ENCODE measurements at places on chromosomes 12 and 14. TPM values are rescaled to one million over a fixed set of nuclear protein-coding genes. Genes with fewer than 3 reads are reported as not detected.
A peak's percentile ranks its signal among the peaks of the same experiment; 100 is the strongest.

DNA sequence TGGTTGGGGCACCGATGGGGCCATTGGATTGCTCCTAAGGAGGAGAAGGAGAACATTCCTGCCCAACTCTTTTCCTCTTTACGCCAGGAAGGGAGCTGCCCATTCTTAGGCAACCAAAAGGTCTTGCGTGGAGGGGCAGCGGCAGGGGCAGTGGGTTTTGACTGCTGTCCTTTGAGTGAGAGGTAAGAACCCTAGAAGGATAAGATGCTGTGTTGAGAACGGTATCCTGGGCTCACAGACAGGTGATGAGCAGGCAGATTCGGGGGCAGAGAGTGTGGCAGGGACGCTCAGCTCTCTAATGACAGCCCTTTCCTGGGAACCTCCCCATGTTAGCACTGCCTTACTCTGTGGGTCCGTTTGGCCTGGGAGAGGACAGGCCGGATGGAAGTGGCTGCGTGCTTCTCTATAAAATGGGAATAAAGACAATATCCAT lies 13.2 kb downstream of the LRTM2 start:
- H3K27me3 ChIP-seq, result peaks cover 5% of the 10 kb centered on the region
- H3K4me1 ChIP-seq, result peaks cover 4% of the 10 kb centered on the region
- H3K4me3 ChIP-seq, result no peak overlapping the region
- no peak for DNase-seq
- no peaks in the 10 kb centered on the region for H3K36me3 ChIP-seq

GRCh38 chr14:48665077-48665784 lies 920.9 kb downstream of the RPS29 start:
- DNase-seq, result no peak
- no peak overlapping the region for H3K4me3 ChIP-seq
- H3K27ac ChIP-seq, result no peak overlapping the region
- no peaks in the 10 kb centered on the region for H3K27me3 ChIP-seq

CEBPE gene
- total RNA-seq, result not detected

TAS2R31 gene
- 3.2 TPM for total RNA-seq

DNA sequence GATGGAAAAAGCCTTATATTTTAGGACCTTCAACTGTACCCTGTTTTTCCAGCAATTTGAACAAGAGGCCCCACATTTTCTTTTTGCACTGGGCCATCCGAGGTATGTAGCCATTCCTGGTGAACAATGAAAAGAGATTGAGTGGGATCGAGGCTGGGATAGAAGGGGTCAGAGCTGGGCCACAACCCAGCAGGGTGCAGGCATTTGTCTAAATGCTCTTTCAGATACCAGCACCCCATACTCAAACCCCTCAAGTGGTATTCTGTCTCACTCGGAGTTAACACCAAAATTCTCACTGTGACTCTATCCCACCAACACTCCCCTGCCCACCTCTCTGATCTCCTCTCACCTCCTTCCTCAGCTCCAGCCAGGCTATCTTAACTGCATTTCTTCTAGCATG lies 26.8 kb downstream of the DUSP6 start:
- H3K4me3 ChIP-seq, result no peak overlapping the region
- no peaks in the 10 kb centered on the region for H3K36me3 ChIP-seq
- H3K27me3 ChIP-seq, result no peaks in the 10 kb centered on the region
- H3K4me1 ChIP-seq, result no peaks in the 10 kb centered on the region
- no peak for DNase-seq
- H3K27ac ChIP-seq, result no peak overlapping the region

DNA sequence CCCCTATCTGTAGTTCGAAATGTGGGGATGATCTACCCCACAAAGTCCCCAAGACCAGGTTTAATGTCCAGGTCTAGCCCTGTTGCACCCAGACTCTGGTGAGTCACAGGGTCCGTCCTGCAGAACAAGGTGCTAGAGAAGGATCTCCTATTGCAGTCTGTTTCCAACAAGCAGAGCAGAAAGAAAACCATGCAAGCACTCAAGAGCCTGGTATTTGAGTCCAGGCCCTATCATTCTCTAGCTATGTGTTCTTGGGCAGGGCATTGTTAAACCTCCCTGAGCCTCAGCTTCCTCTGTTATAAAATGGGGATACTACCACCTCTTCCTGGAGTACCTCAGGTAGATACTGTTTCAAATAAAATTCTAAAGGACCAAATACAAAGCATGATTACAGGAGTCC lies 24.4 kb downstream of the MAP3K9 start:
- H3K4me1 ChIP-seq, result no peaks in the 10 kb centered on the region
- no peak overlapping the region for H3K27ac ChIP-seq
- no peaks in the 10 kb centered on the region for H3K27me3 ChIP-seq
- no peaks in the 10 kb centered on the region for H3K36me3 ChIP-seq

- H3K27me3 ChIP-seq, result no peaks in the 10 kb centered on the region
- no peaks in the 10 kb centered on the region for H3K36me3 ChIP-seq
- H3K27ac ChIP-seq, result peak overlapping the region; percentile 23
- H3K4me1 ChIP-seq, result peaks cover 13% of the 10 kb centered on the region
- no peak overlapping the region for H3K4me3 ChIP-seq
Measured at GRCh38 chr14:95363468-95363954, 43.8 kb upstream of the CLMN start.

DNA sequence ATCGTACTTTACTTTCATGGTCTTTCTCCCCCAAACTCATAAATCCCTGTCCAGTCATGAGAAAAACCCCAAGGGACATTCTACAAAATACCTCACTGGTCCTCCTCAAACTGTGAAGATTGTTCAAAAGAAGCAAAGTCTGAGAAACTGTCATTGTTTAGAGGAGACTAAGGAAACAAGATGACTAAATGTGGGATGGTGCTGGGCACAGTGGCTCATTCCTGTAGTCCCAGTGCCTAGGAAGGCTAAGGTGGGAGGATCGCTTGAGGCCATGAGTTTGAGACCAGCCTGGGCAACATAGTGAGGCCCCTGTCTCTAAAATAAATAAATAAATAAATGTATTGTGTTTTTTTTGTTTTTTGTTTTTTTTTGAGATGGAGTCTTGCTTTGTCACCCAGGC lies 74.2 kb upstream of the SCAF11 start:
- H3K4me1 ChIP-seq, result no peaks in the 10 kb centered on the region
- H3K36me3 ChIP-seq, result no peaks in the 10 kb centered on the region
- no peak overlapping the region for H3K4me3 ChIP-seq
- no peak for DNase-seq
- no peaks in the 10 kb centered on the region for H3K27me3 ChIP-seq

- H3K27me3 ChIP-seq, result no peaks in the 10 kb centered on the region
- no peak overlapping the region for H3K4me3 ChIP-seq
- DNase-seq, result no peak
- H3K27ac ChIP-seq, result no peak overlapping the region
- H3K4me1 ChIP-seq, result no peaks in the 10 kb centered on the region
Measured at GRCh38 chr14:31596342-31597095, 35.3 kb downstream of the NUBPL start.
